ENCODE measurements at places on chromosomes 11 and 22. TPM values are rescaled to one million over a fixed set of nuclear protein-coding genes. Genes with fewer than 3 reads are reported as not detected.
A peak's percentile ranks its signal among the peaks of the same experiment; 100 is the strongest.

DNA sequence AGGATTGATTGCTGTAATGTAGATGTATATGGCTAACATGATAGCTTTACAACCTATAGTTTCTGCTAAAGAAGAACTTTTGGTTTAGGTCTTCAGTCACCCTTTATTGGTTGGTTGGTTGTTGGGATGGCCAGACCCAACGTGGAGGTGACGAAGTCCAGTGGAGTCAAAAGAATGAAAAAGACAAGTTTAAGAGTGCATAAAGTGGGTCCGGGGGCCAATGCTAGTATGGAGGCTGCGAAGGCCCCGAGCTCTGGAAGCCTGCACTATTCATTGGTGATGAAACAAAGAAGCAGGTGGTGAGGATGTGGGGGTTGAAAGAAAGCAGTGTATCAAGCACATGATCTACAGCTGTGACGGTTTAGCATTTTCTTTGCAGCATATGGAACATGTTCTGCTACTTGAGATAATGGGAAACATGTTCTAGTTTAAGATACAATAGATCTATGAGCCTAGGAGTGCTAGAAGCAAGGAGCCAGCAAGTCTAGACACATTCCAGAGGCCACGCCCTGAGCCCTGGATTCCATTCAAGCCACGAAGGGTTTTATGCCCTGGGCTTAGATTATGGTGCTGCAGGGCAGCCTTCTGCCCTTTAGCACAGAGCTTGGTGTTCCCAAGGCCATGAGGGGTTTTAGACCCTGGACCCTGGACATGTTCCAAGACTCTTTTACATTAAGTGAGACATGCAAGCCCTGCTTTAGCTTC lies 6.3 kb downstream of the TCP11L1 start:
- DNase-seq, result no peak

GRCh38 chr11:74347381-74347780 lies 35.9 kb upstream of the P4HA3 start:
- peak; percentile 60 for DNase-seq

DNA sequence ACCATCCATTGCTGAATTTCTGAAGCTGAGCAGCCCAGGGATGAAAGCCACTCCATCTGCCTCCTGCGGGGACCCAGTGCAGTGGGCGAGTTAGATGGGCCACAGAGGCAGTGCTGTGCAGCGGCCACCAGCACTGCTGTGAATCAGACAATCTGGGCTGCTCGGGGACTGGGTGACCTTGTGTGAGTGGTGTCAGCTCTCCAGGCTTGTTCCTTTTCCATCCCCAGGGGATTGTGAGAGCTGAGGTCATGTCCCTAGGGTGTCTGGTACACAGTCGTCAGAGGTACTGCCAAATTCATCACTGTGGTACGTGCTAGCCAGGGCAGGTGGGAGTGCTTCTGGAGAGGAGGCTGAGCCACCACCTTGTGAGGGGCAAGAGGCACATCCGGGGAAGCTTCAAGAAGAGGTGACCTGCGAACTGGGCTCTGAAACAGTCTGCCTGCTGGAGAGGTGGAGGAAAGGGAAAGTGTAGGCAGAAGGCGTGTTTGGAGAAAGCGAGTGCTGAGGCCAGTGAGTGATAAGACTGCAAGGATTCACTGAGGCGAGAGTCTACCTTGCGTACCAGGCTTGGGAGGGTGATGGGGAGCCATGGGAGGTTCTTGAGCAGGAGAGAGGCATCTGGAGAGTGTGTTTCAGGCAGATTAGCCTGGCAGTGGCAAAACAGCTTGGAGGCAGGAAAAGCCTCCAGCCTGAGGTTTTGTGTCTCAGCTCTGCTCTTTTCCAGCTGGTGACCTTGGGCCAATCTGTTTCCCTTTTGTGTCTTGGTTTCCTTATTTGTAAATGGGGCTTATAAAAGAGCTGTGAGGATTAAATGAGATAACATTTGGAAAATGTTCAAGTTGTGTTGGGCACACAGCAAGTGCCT lies 22.7 kb downstream of the CACNA1I start:
- peak; percentile 81 for DNase-seq

The SLC22A25 gene
- total RNA-seq, result not detected

The SPI1 gene
- total RNA-seq, result not detected
